ENCODE measurements at places on chromosomes 6 and 20.

DNA sequence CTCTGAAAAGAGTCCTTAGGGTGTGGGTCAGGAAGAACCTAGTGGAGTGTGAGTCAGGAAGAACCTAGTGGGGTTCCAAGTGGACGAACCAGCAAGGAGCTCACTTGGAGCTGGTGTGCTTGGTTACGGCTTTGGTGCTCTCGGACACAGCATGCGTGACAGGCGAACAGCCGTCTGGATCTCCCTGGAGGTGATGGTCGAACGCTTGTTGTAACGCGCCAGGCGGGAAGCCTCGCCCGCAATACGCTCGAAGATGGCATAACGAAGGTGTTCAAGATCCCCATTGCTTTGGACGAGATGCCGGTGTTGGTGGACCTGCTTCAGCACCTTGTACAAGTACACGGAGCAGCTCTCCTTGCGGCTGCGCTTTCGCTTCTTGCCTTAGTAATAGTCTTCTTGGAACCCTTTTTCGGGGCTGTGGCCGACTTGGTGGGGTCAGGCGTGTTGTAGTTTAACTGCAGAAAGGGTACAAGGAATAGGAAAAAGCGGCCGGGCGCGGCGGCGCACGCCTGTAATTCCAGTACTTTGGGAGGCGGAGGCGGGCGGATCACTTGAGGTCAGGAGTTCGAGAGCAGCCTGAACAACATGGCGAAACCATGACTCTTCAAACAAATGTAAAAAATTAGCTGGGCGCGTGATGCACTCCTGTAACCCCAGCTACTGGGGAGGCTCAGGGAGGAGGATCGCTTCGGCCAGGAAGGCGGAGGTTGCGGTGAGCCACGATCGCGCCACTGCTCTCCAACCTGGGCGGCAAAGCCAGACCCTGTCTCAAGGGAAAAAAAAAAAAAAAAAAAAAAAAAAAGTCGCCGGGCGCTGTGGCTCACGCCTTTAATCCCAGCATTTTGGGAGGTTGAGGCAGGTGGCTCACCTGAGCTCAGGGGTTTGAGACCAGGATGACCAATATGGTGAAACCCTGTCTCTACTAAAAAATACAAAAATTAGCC is 48.0 kb downstream of the OR2B2 start:
- DNase-seq, result no peak

DNA sequence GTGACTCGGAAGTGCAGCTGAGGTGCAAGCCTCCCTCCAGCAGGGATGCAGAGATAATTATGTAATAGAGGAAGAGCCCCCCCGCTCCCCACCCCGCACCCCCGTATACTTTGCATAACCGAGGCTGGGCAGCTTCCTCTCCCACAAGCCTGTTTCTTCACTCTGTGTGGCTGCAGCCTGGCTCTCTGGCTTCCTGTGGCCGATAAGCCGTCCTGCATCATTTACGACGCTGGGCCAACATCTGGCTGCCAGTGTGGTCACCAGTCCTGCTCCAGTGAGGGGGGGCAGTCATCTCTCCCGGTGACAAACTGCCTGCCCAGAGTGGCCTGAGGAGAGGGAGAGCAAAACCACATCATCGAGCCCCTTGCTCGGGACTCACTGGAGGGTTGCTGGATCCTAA is 59.2 kb downstream of the RBM38 start:
- no peak for DNase-seq

DNA sequence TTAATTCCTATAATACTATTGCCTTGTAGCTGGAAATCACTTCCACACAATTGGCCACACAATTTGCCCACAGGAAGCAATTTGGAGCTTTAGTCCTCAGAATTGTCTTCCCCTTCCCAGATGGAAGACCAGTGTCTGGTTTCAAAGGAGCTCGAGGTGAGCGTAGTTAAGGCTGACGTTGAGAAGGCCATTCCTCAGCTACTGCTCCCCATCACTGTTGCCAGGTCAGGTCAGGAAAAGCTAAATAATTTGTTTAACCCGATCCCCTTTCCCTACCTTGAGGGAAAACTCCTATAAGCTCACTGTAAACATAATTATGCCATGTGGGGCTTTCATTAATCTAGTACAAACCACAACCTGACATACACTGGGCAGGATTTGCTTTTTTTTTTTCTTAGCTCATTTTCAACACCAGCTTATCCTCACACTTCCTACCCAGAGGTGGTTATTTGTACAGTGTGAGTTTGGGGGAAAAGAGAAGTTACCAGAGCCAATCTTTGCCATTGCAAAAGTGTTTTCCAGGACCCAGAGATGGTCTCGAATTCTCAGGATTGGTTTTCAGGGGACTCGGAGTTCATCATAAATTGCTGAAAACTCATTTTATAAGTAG is 242.7 kb downstream of the CLIC5 start:
- DNase-seq, result no peak

DNA sequence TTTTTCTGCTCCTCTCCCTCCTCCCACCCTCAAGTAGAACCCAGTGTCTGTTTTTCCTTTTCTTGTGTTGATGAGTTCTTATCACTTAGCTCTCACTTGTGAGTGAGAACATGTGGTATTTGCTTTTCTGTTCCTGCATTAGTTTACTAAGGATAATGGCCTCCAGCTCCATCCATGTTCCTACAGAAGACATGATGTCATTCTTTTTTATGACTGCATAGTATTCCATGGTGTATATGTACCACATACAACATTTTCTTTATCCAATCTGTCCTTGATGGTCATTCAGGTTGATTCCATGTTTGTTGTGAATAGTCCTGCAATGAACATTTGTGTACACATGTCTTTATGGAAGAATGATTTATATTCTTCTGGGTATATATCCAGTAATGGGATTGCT is 81.0 kb downstream of the TOX2 start:
- DNase-seq, result no peak

DNA sequence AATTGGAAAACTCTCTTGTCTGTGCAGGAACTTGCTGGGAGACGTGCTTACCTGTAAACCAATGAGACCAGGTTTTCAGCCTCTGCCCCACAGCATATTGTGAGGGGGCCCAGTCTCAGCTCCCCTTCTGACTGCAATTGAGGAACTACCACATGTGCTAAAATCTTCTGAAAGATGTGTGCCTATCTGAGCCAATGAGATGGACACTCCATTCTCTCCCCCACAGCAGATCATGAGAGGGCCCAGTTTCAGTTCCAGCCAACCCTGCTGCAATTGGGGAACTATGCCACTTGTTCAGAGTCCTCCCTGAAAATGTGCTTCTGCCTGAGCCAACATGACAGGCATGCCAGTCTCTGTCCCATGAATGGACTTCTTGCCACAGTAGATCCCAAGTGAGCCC is 20.9 kb upstream of the PI3 start:
- no peak for DNase-seq

- no peak for DNase-seq
Measured at GRCh38 chr20:36775196-36775595, 1.6 kb upstream of the DSN1 start.

DNA sequence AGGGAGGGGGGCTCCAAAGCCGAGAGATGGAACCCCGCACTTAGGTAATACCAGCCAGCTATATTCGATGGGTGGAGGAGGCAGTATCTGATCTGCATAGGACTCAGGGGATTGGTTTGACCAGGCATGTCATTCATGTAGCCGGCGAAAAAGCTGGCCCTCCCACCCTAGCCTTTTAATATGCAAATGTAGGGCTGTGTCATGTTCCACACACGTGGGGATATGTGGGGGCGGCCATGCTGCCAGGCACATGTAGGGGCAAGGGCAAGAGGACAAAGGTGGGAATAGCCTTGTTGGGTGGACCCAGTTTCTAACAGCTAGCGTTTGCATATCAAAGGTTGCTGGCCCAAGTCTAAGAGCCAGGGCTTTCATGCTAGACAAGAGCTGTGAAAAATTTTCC is 39.1 kb upstream of the DDR1 start:
- DNase-seq, result no peak

GRCh38 chr6:90364286-90364685 is 67.6 kb upstream of the BACH2 start:
- no peak for DNase-seq

DNA sequence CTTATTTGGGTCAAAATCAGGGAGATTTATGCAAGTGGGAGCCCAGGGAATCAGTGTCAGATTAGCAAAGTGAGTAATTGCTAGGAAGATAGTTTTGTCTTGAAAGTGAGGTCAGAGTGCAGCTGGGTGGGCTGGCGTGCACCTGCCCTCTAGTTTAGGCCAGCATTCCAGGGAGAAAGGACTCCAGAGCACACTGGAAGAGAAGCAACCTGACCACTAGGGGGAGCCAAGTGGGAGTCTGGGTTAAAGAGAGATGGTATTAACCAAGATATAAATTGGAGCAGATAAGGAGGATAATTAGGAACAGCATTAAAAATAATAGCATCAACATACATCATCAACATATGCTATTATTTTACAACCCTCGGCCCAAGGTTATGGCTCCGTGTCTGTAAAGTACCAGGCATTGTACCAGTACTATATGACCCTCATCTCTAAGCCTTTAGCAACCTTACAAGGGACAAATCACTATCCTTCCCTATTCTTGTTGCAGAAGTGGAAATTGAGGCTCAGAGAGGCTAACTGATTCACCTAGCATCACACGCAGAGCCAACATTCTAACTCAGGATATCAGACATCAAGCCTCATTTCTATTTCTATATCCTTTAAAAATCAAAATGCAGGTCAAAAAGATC is 57.8 kb downstream of the SLC2A10 start:
- peak; percentile 40 for DNase-seq

GRCh38 chr20:32968478-32969241 is 35.6 kb downstream of the SUN5 start:
- no peak for DNase-seq

GRCh38 chr20:56987986-56988385 is 278.5 kb downstream of the BMP7 start:
- no peak for DNase-seq

GRCh38 chr20:20837574-20838021 is 125.2 kb upstream of the RALGAPA2 start:
- no peak for DNase-seq

- no peak for DNase-seq
Measured at GRCh38 chr6:14664112-14664601, 546.6 kb downstream of the CD83 start.

DNA sequence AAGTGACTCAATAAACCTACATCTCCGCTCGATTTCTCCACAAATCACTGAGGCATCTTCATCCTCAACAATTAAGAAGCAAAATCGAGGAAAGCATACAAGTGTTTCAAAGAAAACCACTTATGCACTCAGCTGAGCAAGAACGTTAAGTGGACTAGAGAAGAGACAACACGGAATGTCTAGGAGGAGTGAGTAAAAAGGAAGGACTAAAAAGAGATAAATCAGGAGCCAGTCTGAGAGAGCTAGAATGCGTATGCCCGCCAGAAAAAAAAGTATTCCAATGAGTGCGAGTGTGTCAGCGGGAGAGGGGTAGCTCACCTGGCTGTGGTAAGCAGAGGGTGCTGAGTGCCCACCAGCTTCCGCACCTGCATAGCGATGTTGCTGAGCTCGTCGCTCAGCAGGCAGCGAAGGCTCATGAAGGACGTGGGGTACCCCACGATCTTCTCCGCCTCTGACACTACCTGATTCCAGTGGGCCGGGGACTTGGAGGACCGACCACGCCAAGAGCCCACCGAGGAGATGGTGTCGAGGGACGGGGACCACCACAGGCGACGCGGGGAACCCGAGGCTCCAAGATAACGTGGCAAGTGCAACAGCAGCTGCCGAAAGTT is 587 bp downstream of the PDSS2 start:
- peak; percentile 9 for DNase-seq

DNA sequence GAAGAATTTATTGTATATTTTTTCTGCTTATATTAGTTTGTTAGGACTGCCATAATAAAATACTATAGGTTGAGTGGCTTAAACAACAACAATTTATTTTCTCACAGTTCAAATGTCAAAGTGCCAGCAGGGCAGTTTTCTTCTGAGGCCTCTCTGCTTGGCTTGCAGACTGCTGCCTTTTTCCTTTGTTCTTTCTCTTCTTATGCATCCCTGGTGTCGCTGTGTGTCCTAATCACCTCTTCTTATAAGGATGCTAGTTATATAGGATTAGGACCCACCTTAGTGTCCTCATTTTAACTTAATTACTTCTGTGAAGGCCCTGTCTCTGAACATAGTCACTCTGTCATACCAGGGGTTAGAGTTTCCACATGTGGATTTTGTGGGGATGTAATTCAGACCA is 354.4 kb downstream of the NKAIN2 start:
- DNase-seq, result no peak

DNA sequence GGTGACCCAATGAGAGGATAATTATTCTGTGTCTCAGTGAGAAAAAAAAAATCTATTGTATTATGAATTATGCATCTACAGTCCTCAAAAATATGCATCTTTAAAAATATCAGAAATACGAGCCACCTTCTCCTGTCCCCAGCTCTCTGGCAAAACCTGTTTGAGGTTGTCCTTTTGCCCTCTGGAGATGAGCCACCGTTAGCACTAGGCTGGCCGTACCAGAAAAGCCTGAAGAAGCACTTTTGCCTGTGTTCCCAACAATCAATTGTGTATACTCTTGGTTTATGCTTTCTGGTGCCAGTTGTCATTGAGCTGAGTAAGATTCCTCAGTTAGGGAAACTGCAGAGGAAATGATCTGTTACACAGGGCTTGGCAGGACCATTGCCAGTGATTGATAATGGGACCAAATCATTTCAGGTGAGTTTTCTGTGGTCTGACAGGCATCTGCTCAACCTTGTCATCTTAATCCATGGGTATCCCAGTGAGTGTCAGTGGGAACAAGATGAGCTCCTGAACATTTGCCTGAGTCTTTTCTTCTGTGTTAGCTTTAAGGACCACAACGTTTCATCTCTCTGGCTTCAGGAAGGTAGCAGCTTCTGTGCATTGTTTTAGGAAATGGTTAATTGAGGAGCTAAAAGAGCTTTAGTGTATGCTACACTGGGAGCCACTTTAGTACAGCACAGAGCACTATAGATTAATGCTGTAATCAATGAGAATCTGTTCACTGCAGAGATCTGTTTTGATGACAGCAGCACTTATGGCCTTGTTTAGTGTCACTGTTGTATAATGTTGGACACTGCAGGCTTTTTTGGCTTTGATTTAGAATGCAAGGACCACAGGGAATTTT is 330.1 kb downstream of the RIMS1 start:
- no peak for DNase-seq

GRCh38 chr20:53126185-53126584 is 154.0 kb downstream of the TSHZ2 start:
- DNase-seq, result no peak

DNA sequence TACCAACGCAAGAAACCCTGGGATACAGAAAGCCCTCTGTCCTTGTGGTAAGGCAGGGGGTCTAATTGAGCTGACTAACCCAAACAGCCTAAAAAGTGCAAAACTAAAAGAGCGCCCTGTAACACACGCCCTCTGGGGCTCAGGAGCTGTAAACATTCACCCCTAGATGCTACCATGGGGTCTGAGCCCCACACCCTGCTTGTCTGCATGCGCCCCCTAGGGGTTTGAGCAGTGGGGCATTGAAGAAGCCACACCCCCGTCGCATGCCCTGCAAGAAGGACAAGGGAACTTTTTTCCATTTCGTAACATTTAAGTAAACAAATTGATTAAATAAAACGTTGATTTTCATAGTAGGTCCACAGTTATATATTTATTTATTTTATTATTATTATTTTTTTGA is 616.9 kb upstream of the MAN1A1 start:
- DNase-seq, result no peak

DNA sequence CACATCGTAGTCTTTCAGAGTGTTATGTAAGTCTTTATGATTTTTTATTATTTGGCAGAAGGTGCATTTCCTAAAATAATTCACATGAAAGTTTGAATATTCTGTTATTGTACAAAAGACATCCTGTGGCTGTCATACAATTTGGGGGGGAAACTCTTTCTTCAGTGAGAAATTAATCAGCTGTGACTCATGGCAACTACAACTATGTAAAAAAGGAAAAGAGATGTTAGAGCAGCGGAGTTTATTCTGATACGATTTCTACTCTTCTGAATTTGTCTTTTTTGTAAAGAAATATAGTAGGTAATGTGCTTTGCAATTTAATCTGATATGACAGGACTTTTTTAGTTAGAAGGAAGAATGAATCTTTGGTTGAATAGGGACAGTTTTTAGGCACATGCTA is 14.2 kb downstream of the COL19A1 start:
- DNase-seq, result no peak
